Right lung (tissue), 10 donors: ENCODE measurements at places on chromosomes 2 and 18.

DNA sequence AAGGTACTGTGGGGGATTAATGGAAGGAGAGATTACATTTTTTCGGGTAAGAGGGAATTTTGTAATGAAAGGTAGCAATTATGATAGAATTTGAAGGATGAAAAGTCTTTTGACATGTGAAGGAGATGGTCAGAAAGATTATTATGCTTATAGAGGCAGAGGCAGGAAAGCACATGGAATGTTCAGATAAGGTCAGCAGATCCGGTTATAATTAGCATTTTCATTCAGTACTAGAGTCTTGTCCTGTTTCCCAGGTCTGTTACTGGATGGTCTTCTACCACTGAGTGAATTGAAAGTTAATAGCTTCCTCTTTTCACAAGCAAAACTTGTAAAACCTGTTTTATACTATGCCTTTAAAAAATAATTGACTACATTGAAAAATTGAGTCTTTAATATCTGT is 116.9 kb downstream of the PHLPP1 start:
- no peak for DNase-seq

DNA sequence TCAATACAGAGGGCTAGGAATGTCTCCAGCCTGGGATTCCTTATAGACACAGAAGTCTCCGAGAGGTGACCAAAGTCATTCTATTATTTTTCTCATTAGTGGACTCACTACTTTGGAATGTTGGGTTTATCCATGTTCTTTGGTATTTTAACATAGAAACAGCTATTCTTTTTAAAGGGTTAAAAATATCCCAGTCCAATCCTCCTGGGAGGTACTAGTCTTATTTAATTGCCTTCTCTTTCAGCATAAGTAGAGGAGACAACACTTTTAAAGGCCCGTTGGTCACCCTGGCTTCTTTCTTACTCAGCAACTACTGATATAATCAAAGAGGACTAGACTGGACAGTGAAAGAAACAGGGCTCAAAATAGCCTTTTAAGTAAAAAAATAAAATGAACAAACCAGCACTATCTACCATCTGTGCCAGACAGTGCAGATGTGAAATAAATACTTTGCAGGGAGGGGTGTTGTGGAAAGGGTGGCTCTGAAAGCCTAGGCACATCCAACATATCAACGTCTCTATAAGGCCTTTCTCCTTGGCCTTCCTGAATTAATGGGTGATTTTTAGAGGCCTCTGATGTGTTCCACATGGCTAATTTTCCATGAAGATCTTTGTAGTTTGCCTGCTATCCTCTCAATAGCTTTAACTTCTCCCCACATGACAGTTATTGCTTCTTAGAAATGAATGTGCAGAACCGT is 334.4 kb upstream of the THUMPD2 start:
- no peak for DNase-seq

GRCh38 chr2:118856330-118856977 is 9.0 kb upstream of the EN1 start:
- no peak for DNase-seq

DNA sequence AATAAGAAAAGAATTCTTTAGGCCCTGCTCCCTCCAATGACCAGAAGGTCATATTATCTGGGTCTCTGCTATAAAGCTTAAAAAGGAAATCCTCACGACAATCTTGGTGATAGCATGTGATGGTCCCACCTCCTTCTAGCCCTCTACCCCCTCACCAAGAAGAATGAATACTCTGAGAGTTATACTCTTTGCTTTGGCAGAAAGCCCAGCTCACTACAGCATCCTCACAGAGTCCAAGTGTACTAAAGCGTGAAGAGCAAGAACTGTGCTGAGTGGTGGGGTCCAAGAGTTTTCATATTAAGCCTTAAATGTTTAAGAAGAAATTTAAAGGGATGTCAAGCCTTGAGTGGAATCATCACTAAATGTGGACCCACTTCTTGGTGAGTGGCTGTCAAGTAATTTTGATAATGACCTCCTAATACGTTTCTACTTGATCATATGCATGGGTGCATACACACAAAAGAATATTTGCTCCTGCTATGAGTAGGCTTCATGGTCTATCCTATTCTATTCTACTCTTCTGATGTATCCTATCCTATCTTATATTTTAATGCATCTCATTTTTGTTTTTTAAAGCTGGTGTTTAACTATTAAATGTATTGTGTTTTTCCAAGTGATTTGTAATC is 16.5 kb upstream of the SERPINB7 start:
- DNase-seq: no peak

DNA sequence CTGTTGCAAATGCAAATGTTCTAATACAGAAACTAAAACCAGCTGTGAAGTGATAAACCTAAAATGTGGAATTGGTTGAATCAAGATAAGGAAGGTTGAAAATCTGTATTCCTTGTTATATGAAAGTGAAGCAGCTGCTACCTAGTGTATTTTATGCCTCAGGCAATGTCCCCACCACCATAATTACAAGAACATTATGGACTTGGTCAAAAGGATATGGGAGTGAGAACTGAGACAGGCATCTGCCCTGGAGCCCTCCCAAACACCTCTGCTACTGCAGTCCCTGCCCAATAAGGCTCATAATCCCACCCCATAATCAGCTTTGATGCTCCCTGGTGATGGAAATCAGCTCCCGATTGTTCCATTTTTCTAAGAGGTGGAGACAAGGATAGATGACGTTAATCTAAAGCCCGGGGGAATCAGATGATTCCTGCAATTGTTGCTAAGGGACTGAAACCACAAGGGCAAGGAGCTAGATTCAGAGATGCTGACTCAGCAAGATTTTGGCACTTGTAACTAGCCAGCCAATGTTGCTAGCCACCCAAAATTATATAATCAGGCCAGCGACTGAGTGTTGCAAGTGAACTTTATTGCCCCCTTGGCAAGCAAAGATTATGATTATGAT is 69.5 kb downstream of the EVA1A start:
- DNase-seq: no peak

DNA sequence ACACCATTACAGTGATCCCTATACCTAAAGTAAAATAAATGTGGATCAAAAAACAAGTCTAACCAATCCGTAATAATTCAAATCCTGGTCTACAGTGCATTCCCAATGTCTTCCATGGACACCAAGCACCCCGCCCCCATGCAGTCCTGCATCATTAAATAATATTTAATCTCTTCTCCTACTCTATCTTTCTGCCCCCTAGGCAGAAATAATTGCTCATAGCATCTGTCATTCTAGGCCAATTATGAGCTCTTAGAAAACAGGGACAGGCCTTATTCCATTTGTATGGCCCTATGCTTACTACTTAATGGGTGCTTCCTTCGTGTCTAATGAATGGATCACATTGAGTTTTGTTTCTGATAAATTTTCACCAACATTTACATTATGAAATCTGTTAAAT is 66.4 kb downstream of the PAX3 start:
- DNase-seq: no peak

DNA sequence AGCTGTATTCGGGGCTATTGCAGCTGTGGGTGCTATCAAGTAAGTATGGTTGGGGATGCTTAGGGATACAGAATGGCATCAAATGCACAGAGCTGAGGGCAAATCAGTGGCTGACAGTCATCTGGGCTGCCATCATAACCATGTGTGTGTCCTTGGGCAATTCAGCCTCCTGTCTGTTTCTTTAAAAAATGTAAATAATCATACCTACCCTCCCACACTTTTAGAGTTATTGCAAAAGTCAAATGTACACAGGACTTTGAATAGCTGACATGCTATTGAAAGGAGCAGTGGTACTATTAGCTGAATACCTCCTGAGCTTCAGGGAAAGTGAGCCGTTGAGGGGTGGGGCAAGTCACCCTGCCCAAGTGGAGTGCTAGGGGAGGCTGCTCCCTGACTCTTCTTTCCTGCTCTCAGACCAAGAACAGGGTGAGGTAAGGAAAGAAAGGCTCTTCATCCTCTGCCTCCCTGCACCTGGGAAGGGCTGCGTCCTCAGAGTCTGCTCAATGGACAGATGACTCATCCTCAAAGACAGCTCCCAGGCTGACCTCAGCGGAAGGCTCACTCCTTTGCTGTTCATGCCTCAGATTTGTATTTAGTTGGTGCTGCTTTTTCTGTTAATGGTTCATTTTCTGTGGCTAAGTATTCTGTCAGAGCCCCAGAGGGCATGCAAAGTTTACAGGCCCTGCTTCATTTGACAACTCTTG is 54.9 kb upstream of the BZW1 start:
- DNase-seq: no peak

DNA sequence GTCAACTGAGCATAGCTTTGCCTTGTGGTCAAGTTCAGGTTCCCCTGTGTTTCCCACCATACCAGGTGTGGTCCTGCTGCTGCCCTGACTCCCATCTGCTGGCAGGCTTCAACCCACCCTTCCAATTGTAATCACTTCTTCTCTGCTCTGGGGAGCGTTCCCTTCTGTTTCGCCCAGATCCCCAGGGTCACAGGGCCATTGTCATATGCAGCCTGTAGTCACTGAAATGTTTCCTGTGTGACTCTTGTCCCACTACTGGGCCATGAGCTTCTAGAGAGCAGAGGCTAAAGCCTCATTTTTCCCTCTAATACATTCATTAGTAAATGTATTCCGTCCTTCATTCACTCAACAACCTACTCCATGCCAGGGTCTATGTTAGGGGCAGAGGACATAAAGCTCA is 75.0 kb upstream of the LAPTM4A start:
- DNase-seq: no peak

DNA sequence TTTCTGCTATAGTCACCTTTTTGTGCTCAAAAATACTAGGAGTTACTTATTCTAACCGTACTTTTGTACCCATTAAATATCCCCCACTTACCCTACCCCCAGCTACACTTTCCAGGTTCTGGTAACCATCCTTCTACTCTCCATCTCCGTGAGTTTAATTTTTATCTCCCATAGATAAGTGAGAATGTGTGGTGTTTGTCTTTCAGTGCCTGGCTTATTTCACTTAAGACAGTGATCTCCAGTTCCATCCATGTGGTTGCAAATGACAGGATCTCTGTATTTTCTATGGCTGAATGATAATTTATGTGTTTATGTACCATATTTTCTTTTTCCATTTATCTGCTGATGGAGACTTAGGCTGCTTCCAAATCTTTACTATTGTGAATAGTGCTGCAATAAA is 323.3 kb downstream of the ZNF804A start:
- DNase-seq: no peak

- DNase-seq: no peak
Observed at GRCh38 chr2:60445684-60446179, 107.7 kb downstream of the BCL11A start.

- peak; percentile 73 for DNase-seq
Observed at GRCh38 chr2:47008381-47009252, 93.0 kb upstream of the MCFD2 start.

DNA sequence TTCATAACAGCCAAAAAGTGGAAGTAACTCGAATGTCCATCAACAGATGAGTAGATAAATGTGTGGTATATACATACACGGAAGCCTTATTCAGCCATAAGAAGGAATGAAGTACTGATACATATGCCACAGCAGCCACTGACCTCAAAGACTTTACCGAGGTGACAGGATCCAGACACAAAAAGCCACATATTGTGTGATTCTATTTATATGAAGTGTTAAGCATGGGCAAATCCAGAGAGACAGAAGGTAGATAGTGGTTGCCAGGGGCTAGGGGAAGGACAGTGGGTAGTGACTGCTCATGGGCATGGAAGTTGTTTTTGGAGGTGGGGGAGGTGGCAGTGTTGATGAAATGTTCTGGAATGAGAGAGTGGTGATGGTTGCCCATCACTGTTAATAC is 33.9 kb downstream of the ZAP70 start:
- DNase-seq: no peak

DNA sequence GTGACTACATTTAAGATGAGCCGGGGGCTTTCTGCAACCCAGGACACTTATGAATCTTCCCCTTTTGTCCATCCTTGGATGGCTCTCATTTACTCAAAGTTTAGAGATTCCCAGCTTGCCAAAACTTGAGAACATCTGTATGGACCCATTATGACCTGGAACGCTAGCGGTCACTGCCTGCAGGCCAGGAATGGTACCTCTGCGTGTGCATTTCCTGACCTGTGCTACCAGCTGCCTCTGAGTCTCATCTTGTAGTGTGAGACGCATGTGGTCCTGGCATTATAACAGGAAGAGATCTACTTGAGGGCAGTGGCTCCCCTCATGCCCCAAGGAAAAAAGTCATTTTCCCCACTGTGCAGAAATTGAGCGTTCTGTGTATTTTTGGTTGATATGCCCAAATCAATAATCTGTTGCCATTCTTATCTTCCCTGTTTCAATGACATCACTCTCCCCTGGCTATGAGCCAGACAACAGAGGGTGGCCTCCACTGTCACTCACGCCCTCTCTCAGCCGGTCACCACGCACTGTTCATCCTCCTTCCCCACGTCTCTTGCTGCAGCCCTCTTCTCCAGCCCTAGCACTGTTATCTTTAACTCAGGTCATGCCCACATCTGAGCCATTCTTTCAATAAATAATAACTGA is 28.5 kb upstream of the NPAS2 start:
- DNase-seq: no peak

DNA sequence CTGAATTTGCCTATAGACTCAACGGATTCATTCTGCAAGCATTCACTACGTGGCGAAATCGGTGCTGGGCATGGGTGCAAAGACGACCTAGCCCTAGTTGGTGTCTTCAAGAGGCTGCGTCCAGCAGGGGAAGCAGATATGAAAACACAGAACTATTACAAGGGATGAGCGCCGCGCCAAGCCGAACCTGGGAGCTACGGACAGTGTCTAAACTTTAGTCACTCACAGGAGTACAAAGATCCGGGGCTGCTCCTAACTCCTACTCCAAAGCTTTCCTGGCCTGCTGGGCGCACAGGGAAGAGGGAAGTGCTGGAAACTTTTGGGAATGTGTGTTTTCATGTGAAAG is 732 bp upstream of the ANXA4 start:
- peak; percentile 62 for DNase-seq

- DNase-seq: no peak
Observed at GRCh38 chr18:53644799-53645471, 579.5 kb downstream of the MBD2 start.
